ENCODE measurements at places on chromosomes 6 and 20. TPM values are rescaled to one million over a fixed set of nuclear protein-coding genes. Genes with fewer than 3 reads are reported as not detected.

DNAH8 gene
- total RNA-seq: 0.05 TPM

PNLDC1 gene
- 0.78 TPM for total RNA-seq

SHLD1 gene
- total RNA-seq: 10.8 TPM

PHACTR1 gene
- total RNA-seq: 0.44 TPM

RIMS4 gene
- not detected for total RNA-seq

SNAP25 gene
- total RNA-seq: 3.9 TPM

MYH7B gene
- total RNA-seq: 0.44 TPM

ZNF391 gene
- total RNA-seq: 0.44 TPM
